ENCODE measurements at places on chromosomes 12 and 14.
A peak's percentile ranks its signal among the peaks of the same experiment; 100 is the strongest.

DNA sequence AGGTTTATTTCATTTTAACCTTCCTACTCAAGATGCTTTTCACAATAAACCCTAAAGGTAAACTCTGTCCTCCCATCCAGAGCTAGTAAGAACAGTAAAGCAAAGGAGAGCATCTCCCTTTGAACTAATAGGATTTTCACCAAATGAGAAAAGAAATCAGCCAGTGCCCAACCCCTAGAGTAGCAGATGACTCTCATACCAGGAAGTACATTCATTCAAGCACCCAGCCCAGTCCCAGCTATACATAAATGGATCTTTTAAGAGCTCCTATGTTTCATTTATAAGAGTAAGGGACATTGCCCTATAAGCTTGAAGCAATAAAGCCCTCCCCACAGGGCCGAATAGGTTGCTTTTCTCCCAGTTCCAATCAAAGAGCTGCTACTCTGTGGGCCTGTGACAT is 7.6 kb downstream of the BAZ2A start:
- DNase-seq = no peak

- DNase-seq = no peak
Measured at GRCh38 chr14:65291531-65291930, 121.0 kb upstream of the FUT8 start.

GRCh38 chr14:94601884-94602391 is 10.3 kb upstream of the SERPINA3 start:
- DNase-seq = peak; percentile 69

DNA sequence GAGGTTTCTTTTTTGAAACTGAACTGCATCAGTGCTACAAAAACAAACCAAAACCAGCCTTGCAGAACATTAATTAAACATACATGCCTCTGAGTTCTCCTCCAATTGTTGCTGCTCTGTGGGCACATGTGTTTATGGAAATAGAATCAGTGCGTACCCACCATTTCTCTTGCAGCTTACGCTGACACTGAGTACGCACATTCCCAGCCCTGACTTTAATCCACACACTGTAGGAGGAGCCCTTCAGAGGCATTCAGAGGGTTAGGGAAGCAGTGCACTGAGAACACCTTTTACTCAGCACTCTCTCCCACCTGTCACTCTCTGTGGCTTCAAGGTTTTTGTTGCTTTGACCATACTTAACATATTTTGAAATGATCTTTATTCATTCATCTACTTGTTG is 250.5 kb upstream of the PWP1 start:
- DNase-seq = no peak

DNA sequence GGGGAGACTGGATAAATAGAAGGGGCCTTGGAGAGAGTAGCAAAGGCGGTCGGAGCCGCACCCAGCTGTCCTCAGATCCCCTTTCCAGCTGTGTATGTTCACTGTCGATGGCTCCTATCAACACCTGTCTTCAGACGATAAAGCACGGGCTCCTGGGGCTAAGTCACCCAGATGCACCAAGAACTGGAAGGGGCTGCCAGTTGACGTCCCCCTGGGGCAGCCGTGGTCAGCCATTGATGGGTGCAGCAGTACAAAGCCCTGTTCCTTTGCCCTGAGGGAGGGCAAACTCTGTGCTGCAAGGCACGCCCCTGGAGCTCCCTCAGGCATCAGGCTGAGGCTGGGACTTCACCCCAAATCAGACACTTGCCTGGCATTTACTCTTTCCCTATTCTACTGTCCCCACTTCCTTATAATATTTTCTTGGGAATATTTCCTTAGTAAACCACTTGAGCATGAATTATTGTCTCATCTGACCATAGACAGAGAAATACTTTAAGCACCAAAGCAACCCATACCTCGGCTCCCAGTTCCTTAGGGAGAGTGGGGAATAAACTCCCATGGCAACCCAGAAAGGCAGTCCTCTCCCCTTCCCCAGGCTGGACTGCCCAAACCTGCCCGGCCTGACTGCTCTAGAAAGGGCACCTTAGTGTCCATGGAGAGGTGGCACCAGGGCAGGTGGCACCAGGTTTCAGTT is 59.6 kb upstream of the SCN8A start:
- no peak for DNase-seq

DNA sequence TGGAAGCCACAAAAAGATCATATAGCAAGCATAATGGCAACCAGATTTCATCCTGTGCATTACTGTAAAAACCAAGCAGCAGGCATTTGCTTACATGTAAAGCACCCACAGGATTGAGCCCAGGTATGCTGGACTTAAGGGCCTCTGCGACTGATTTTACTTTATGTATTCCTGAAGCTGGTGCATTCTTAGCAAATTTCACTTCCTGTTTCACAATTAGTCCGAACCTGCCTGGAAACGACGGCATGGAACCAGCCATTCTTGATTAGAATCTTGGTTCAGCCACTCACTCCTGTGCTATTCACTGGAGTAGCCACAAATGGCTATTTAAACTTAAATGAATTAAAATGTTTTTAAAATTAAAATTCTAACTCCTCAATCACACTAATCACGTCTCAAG is 239.2 kb downstream of the NUAK1 start:
- no peak for DNase-seq

DNA sequence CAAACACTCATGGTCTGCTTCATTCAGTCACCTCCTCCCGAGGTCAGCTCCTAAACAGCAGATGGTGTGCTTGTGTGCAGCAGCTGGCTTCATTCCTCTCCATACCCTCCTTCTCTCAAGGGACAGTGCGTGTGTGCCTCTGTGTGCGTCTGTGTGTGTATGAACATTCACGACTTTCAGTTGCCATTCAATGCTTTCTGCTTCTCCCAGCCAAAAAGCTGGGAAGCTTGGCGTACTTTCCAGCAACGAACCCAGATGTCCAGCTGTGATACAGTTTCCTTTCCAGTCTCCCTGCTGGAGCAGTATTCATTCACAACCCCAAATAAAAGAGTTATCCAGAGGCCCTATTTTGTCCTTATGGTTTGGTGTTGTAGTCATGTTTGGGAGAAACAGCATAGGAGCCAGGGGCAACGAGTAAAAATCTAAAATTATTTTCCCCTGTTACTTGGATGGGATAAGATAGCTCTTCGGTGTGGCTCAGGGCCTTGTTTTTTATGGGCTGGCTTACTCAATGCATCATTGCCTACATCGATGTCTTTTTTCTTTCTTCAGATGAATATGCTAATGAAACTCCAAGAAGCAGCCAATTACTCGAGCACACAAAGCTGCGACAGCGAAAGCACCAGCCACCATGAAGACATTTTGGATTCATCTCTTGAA is 379.3 kb downstream of the NAV3 start:
- no peak for DNase-seq

DNA sequence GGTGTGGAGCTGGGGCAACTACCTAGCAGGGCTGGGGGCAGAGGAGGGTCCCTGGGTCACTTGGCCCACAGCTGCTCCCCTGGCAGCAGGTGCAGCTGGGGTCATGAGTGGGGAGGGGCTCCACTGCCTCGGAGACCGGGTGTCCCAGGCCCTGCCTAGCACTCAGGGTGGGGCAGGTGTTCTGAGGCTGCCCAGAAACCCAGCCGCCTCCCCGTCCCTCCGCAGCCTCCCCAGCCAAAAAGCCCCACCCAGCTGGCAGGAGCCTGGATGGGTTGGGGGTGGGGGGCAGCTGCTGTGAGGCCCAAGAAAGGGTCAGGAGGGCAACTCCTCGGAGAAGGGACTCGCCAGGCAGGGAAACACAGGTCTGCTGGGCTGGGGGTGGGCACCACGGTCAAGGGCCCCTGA is 11.2 kb downstream of the AHNAK2 start:
- no peak for DNase-seq

GRCh38 chr14:100117026-100117425 is 42.4 kb downstream of the DEGS2 start:
- no peak for DNase-seq

GRCh38 chr12:89970722-89971121 is 262.1 kb upstream of the ATP2B1 start:
- DNase-seq = no peak

- no peak for DNase-seq
Measured at GRCh38 chr12:64273527-64274403, 51.7 kb upstream of the KICS2 start.

DNA sequence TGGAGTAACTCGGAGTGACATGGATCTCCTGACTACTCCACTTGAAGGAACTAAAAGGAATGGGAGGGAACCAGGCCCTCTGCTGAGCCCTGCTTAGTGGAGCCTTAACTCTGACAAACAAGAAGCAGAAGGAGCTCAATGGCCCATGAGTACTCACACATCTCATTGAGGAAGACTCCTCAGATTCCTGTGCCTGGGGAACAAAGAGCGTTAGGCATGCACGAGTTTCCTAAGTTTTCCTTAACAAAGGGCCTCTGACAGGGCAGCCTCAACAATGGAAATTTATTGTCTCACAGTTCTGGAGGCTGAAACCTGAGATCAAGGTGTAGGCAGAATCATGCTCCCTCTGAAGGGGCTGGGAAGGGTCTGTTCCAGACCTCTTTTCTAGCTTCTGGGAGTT is 185.7 kb upstream of the NTF3 start:
- no peak for DNase-seq

DNA sequence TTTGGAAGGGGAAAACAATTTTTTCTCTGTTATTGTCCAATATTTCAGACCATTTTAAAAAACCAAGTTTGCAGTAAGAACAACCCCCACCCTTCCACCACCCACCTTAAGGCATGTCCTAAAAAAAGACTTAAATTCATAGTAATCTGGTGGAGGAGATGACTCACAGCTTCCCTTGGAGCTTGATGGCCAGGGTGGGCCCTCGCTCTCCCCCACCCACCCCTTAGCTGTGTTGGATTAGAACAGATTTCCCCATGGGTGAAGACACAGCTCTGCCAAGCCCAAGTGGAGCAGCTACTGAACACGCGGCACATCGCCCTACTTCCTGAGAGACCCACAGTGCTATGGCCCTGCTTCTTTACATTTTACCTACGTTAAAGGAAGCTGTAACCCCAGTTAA is 140.3 kb downstream of the GCH1 start:
- no peak for DNase-seq

GRCh38 chr14:69921052-69921451 is 41.8 kb downstream of the SMOC1 start:
- DNase-seq = peak; percentile 7

- no peak for DNase-seq
Measured at GRCh38 chr12:121053706-121054105, 14.7 kb upstream of the OASL start.

DNA sequence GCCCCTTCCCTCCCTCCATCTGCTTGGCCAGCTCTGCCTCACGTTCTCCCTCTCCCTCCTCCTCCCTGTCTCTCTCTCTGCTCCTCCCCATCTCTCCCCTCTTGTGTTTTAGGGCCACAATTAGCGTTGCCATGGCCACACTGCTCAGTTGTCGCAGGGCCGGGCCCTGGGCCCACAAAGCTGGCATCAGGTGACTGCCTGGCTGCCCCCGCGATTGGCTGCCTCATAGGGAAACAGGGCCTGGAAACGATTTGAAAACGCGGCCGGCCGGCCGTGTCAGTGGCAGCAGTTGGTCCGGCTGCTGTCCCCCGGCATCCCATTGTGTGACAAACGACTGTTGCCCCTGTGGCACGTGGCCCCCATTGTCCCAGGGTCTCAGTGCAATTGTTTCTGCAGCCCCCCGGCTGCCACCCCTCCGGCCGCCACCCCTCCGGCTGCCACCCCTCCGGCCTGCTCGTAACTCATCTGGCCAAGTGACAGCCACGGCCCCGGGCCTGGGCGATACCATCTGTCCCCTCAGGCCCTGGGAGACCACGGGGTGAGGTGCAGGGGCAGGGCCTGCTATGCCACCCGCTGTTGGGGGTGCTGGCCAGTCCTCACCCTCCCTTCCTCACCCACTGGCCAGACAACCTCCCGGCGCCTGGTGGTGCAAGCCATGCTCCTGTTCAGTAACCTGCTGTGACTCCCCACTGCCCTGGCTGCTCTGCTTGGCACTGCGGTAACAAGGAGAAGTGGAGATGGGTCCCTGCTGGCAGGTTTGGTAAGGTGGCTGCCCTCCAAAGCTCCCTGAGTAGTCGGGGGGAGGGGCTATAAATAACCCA is 17.4 kb downstream of the FOXN4 start:
- peak; percentile 29 for DNase-seq

DNA sequence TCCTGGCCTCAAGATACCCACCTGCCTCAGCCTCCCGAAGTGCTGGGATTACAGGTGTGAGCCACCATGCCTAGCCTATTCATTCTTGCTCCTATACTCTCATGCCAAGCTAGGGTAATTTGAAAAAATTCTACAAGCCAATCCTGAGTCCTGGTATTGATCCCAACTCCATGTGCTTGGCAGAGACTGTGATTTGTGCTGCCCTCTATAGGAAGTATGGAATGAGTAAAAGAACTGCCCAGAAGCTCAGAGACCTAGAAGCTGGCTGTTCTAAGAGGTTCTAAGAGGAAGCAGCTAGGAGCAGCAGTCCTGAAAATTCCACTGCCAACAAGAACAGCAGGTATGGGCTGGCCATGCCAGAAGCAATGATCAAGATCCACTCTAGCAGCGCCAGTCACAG is 402.5 kb downstream of the PCNX1 start:
- no peak for DNase-seq

- DNase-seq = no peak
Measured at GRCh38 chr12:50647479-50647878, 116.4 kb upstream of the ATF1 start.

GRCh38 chr14:73188501-73188911 is 48.8 kb upstream of the PAPLN start:
- DNase-seq = no peak

DNA sequence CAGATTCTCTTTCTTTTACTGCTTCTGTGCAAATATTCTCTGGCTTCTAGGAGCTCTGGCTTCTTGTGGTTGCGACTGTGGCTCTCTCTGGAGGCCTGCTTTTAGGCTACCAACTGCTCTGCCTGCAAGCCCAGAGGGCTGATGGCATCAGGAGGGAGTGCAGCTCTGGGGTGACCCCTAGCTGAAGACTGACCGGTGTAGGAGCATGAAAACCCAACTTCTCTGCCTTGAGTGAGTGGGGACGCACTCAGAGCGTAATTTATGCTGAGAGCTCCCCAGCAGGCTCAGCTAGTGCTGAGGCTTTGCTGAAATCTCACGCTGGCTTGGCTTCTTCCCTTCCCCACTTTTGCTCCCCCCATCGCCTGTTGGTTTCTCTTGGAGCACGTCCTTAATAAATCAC is 29.9 kb upstream of the RBM19 start:
- no peak for DNase-seq

GRCh38 chr14:96056509-96057422 is 17.6 kb downstream of the C14orf132 start:
- no peak for DNase-seq

GRCh38 chr12:75660107-75660530 is 148.7 kb upstream of the KRR1 start:
- no peak for DNase-seq

GRCh38 chr14:66174453-66174891 is 311.7 kb upstream of the CCDC196 start:
- peak; percentile 1 for DNase-seq

GRCh38 chr12:21353487-21353886 is 18.8 kb upstream of the SLCO1A2 start:
- no peak for DNase-seq

DNA sequence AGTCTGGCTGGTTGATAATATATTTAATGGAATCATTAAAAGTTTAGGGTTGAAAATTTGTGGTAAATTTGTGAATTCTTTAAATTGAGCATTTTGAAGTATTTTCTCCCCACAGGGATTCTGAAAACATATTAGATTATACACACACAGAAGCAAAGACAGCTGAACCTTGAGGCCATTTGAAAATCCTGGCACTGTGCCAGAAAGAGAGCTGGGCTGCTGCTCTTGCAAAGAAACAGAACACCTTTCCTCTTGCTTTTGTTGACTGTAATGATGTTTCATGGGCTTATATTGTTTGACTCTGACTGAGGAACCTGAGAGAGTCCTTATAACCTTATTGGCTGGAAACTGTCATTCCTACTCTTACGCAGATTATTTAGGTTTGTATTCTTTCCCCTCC is 4.8 kb downstream of the RNF34 start:
- DNase-seq = no peak
